ENCODE measurements at places on chromosomes 4 and X.

DNA sequence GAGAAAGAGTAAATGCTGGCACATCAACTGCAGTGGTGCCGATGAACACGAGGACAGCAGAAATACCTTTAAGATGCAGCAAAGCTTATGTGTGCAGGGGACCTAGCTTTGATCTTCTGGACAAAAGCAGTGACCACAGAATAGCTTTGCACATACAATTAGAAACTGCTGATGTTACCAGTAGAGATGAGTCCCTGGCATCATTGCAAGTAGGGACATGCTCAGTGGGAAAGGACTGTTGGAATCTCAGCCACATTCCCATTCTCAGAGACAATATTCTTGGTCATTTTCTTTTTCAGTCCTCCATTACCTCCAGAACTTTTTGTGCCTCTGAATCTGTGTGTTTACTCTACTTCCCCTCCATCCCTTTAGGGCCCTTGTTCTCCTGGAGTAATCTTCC is 16.9 kb upstream of the PDLIM3 start:
- no peak for DNase-seq

DNA sequence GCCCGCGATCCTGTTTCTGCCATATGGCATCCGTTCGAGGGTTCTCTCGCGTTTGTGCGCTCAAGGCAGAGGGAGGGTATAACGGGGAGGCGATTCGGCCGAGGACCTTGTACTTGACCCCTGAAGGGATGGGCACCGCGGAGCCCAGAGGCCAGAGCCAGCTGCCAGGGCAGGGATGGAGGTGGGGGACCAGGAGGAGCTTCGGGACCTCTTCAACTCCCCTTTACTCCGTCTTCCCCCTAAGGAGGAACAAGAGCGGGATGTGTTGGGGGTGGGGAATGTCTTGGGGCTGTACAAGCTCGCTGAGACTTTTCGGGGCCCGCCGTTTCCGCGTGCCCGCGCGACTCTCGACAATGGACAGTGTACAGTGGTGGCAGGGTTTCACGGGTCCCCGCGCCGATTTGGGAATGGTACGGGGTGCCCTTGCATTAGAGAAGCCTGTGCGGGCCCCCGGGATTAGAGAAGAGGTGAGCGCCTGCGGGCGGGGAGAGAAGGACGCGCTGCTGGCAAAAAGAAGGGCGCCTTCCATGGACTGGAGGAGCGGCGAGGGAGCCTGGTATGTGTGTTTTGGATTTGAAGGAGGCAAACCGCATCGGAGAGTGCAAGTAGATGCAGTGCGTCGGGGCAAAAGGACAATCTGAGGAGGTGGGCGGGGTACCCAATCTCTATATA is 760 bp downstream of the UGT8 start:
- no peak for DNase-seq

DNA sequence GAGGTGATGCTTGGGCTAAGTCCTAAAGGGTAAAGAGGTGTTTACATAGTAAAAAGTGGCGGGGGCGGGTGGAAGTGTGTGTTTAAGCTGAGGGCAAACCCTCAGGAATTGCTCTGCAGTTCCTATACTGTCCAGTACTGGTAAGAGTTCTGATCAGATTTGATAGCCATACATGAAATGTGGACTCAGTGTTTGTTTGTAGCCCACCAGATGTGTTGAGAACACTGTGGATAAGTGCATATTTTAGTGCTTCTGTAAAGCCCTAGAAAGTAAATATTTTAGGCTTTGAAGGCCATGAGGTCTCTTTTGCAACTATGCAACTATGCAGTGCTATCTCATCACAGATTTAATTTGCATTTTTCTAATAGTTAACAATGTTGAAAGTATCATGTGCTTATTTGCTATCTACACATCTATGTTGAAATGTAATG is 80.7 kb upstream of the EOLA2 start:
- DNase-seq = no peak

- no peak for DNase-seq
These were observed 9.7 kb upstream of the PYURF start for GRCh38 chr4:88533088-88533790.

DNA sequence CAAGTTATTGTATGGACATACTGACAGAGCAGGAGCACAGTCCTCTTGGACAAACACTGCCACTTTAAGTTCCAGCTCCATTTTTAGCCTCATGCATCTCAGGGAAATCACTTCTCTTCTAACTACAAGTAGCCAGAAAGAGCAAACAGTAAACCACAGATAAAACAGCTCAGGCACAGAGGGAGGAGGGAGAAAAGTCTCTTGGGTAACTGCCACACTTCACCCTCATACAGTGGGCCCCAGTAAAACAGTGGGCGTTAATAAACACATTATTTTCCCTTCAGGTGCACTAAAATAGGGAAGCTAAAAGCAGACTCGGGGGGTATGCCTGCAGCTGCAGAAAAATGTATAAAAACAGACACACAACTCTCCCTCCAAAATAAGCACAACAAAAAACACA is 21.6 kb downstream of the CD38 start:
- no peak for DNase-seq

All from activated T-helper 1 cell treated with anti-CD3 and anti-CD28 coated beads, Interleukin-2, amount 50 U/mL, for 16 hours (primary cell).